ENCODE measurements at places on chromosomes 6 and 20.

DNA sequence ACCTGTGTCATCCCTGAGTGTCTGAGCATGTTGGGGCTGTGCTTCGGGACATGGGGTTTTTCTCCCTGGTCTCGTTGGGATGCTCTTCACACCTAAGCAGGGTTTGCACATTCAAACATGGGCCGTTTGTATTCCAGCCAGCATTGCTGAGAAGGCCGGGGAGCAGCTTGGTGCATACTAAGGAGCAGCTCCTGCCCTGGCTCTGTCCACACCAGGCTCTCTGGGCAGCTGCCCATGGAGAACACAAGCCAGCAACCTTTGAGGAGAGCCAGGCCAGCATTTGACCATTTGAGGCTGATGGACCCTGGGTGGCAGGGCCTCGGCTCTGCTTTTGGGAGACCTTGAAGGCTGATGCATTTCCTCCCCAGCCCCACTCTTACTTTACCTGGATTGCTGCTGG, 92.1 kb downstream of the PHACTR3 start:
- no peak for DNase-seq

DNA sequence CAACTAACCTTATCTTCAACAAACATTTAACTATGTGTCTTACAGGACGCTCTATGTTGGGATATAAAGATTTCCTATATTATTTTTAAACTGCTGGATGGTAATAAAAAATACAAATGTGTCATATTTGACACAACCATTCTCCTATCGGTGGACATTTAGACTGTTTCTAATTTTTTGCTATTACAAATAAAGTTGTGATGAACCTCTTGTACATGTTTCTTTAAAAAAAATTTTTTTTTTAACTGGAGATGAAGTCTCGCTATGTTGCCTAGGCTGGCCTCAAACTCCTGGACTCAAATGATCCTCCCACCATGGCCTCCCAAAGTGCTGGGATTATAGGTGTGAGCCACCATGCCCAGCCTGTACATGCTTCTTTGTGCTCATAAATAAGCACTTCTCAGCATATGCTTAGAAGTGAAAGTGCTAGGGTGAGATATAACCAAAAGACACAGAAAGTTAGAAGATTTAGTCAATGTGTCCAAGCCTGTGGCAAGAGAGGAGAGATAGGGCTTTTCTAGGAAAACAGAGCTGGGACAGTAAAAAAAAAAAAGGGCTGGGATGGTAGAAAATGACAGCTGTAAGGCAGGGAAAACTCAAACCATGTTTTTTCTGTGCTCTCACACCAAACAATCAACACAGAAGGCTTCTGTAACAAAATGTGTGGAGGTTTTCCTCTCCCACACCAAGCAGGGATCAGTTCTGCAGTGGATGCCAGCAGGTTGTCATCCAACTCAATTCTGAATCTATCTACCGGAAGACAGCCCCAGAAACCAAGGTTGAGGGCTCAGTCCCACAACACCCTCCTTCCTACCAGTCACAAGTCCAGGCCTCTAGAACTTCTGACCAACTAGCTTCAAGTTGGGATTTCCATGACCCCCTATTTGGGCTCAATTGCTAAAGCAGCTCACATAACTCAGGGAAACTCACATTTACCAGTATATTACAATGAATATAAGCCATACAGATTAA, 70.0 kb upstream of the SMIM29 start:
- no peak for DNase-seq

DNA sequence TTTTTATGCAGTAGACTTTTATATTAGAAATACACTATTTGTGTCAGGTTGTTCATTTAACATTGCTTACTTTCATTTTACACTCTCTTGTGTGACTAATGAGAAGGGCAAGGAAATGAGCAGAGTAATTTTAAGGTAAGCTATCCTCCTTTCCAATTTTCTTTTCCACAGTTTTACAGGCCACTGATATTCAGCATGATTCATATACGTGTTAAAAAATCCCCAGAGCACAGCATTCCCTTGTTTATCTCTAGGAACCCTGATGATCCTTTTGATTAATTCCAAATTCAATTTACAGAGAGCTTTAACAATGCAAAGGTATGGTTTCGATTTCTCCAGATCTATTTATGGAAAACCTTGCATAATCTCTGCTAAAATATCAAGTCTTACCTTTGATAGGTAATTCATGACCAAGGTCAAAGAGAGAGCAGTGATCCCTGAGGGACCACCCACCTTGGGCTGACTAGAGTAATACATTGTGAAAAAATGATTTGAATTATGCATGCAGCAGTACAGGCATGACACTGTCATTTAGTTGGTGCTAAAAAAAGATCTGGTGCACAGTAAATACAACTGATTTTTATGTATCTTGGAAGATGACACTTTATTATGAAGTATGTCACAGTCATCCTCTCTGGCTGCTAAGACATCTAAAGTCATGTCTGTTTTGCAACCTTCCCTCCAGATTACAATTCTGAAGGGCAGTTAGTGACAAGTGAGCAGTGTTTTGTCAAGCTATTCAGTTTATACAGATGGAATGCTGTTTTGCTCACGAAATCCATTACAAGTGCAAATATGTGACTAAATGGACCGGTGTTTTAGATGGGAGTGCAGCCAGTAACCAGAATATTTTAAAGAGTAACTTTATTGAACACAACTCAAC, 736.6 kb downstream of the EPHA7 start:
- no peak for DNase-seq

- DNase-seq: no peak
These were observed 5.4 kb upstream of the MYMX start for GRCh38 chr6:44211284-44211683.

DNA sequence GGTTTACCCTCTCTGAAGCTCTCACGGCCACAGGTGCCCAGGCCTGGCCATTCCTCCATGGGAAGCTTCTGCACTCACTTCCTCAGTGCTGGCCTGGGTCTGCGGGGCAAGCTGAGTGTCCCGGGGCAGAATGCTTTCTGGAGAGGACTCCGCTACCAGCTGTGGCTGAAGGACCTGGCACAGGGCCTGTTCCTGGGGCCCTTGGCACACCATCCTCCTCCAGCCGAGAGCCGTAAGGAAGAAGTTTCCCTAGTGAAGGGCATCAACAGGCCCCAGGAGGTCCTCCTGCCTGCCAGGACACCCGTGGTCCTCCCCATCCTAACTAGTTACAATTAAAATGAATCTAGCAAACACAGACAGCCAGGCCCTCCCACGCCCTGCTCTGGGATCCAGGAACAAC, 14.0 kb upstream of the KCNK15 start:
- no peak for DNase-seq

GRCh38 chr6:123636782-123637181, at the start of gene TRDN:
Gene TRDN, minus strand, starts transcription at chr6:123636950. Its CDS starts 175 bp downstream, at chr6:123636775.
- no peak for DNase-seq

GRCh38 chr6:74346936-74347535, 651.0 kb downstream of the CD109 start:
- no peak for DNase-seq
